ENCODE measurements at places on chromosomes 2 and 18.

GRCh38 chr2:112110966-112111365 is 27.2 kb upstream of the FBLN7 start:
- no peak for DNase-seq

DNA sequence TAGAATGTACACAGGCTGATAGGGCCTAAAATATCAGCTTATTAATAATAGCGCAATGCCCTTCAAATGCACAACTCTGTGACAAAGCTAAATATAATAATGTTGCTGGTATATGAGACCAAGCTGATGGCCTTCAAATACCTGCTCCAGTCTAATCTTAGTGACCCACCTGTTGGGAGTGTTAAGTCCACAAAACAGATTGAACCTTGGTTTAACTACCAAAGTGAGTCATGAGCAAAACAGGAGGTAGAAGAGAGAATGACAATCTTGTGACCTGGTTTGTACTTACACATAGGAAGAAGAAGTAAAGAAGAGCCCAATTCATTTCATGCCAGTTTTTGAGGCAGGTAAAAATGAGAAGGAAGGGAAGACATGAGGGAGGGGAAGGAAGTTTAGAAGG is 295.0 kb downstream of the NR4A2 start:
- no peak for DNase-seq

DNA sequence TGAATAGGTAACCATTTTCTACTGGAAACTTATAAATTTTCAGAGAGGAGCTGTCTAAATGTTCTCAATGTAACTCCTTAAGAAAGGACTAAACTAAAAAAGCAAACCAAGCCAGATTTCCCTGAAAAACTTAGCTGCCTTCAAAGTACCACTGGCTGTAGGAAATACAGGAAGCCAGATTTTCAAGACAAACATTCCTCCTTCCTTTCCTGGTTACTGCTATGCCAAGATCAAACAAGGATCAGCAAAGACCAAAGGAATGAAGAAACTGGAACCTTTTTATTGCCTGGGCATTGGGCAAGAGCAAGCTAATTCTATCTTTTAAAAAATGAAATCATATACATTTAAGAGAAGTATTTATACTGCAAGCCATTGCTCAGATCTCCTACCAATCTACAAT is 212.7 kb downstream of the DYM start:
- DNase-seq: no peak

GRCh38 chr2:218039171-218039570 is 29.9 kb upstream of the RUFY4 start:
- no peak for DNase-seq

DNA sequence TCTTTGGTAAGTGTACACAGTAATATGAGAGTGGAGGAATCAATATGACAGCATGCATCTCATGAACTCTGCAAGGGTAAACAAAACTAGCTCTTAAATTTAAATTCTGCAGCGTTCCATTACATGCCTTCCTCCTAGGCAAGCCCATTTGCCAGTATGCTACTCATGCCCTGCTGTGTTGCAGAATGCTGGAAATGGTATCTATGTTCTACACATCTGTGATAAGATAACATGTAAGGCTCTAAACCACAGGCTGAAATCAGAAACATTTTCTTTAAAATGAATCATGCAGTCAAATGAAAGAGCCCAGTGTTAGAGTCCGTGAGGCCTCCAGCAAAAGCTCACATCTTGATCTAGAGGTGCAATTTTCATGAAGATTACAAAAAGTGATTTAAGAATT is 112.8 kb upstream of the FN1 start:
- no peak for DNase-seq

DNA sequence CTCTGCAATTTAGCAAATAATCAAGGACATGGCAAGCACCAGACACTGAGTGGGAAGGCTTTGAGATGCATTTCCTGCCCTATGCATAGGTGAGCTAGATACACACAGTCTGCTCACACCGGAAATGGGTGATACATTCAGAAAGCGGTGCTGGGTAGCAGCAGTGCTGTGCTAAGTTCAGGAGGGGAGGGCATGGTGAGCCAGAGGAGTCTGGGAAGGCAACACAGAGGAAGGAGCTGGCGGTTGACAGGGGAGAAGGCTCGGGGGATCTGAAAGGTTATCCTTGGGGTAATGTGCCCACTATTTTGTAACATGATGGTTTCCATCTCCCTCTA is 57.4 kb upstream of the EPAS1 start:
- no peak for DNase-seq
